Liver (tissue), 10 donors: ENCODE measurements at places on chromosomes 6 and 20. TPM values are rescaled to one million over a fixed set of nuclear protein-coding genes. Genes with fewer than 3 reads are reported as not detected.

DNA sequence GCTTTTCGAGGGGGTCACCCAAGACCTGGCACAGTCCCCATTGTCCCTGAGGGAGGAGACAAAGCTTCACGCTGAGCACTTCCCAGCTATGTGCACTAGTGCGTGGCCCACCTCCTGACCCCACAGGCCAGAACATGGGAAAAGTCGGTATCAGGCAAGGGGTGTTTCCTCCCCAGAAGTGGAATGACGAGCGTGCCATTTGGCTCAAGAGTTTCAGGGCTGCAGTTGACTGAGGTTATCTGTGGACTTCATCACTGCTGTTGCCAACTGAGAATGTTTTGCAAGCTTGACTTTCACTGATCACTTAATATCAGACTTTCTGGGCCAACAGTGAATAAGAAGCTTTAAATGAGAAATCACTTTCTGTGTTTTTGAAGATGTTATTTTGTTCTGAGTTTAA lies 137.0 kb upstream of the AFDN start:
- DNase-seq = no peak

DNA sequence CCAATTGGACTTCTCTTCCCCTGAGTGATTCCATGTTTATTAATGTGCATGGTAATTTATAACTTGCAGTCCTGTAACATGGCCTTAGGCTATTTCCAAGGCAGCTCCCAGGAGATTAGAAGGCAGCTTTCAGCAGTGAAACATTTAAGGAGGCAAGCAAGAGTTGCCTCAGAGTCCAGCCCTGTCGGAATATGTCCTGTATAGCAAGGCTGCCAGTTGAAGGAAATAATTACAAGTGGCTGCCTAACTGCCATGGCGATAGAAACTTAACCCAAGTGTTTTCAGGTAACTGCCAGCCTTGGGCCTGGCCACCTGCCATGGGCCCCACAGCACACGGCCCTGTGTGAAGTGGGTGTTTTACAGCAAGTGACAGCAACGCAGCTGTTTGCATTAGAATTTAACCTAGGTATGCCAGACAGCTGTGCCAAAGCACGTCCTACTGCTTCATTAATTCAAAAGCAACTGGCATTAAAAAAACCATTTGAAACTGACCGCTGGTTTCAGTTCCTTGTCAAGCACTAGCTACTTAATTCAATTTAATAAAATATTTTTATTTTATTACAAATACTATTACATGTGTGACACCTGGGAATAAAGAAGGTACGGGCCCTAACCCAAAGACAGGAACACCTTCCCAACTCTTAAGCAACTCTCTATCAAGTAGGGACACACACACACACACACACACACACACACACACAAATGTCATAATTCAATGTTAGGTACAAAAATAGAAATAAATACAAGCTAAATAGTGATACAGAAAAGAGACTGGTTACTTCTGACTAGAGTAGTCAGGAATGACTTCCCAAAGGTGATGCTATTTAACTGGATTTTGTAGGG lies 151.8 kb upstream of the HEY2 start:
- no peak for DNase-seq

- DNase-seq = no peak
Measured at GRCh38 chr6:80540700-80541099, 434.2 kb downstream of the BCKDHB start.

GRCh38 chr20:16360668-16361067 lies 212.6 kb downstream of the KIF16B start:
- DNase-seq = no peak

- DNase-seq = no peak
Measured at GRCh38 chr6:67121115-67121514, 1414.1 kb upstream of the EYS start.

The SGK2 gene
- total RNA-seq = 33.8 TPM

DNA sequence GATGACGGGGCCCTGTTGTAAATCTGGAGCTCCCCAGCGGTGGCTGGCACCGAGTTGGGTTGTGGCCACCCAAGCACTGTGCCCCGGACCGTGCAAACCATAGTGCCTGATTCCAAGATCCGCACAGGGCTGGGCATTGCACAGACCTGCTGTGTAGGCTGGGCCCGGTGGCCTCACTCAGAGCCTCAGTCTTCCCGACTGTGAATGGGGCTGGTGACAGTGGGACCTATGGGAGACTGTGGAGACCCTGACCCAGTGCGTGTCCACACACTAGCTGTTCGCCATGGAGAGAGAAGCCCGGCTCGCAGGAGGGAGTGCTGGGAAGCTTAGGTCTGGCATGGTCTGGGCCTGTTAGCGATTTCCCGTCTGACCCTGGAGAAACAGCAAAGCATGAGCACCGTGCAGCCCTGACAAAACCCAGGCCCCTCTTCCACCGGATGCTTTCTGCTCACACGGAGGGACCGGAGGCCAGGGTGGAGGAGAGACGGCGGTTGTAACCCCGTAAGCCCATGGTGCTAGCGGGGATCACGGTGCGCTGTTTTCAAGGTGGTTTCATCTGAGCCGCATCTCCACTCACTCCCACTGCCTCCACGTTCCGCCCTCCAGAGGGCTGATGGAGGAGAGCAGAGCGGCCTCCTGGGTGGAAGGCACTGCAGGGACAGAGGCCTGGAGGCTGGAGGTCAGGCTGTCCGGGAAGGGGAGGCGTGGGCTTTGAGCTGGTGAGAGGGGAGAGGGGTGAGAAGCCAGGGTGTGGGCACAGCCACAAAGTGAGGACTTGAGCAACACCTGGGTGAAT lies 52.2 kb downstream of the SRC start:
- DNase-seq = no peak

The CSE1L gene
- 48.8 TPM for total RNA-seq

DNA sequence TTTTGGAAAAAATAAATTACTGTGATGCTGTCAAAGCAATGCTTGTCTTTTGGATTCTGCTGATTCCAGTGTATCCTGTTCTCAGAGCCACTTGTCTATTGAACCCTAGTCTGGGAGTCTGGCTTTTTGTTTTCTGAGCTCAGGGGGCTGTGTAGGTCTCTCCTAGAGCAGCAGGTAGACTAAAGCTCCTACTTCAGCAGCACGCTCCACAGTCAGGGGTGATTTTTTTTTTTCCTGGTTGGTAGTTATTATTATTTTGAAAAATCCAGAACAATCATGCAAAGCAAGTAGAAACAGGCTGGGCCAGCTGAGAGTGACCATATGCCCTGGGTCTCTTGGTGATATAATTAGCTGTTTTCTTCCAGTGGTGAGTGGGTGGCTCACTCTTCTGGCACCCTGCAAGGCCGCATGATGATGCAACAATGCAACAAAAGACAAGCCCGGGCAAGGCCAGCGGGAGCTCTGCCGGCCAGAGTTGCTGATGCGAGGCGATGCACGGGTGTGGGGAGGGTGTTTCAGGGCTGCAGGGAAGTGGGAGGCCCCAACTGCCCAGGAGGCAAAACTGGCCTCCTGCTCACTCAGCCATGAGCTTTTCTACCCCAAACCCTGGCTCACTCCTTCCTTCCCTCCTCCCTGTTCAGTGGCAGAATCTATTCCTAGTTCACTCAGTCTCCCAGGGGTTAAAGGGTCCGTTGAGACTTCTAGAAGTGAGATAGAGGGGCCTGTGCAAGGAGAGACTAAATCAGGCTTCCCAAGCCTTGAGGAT lies 11.5 kb upstream of the CDKN1A start:
- DNase-seq = no peak

The SYCP2 gene
- total RNA-seq = 0.84 TPM

- no peak for DNase-seq
Measured at GRCh38 chr6:3913077-3913957, 64.1 kb downstream of the FAM50B start.

The ANGPT4 gene
- total RNA-seq = 0.05 TPM

The CUTA gene
- total RNA-seq = 46.0 TPM

GRCh38 chr20:57600320-57601210 lies 19.7 kb downstream of the ZBP1 start:
- DNase-seq = no peak
